ENCODE measurements at places on chromosomes 7 and 10.

- DNase-seq: no peak
Measured at GRCh38 chr10:100781145-100781665, 35.8 kb downstream of the PAX2 start.

DNA sequence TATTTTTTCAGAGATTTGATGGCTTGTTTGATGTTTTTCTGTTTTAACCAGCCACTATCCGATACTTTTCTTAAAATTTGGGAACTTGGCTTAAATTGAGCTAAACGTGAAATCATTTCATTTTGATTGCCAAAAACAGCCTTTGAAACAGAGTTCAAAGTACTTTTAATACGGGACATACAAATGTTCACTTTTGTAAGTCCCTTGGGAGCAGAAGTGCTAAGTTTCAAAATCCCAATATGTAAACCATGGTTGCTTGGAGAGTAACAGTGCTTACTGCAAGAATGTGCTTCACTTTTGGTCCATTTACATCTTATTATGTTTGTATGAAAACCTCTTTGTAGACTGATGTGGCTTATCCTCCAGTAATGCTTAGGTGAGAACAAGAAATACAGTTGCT, 10.9 kb downstream of the PNPLA8 start:
- no peak for DNase-seq

- no peak for DNase-seq
Measured at GRCh38 chr10:129755158-129755591, 208.9 kb downstream of the EBF3 start.

DNA sequence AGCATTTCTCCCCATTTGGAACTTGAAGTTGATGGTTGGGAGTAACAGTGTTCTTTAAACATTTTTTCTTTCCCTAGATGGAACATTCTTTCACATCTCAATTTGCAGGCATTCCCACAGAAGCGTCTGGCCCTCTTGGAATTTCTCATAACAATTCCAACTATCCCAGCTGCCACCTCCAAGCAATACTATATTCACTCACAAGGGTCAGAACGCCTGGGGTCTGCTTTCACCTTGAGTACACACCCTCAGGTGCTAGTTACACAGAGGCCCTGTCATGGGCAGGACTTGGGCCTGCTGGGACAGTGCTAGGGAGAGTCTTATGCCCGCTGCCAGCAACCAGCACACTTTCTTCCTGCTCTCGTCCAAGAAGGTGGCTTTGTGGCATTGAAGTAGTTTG, 136.5 kb downstream of the JCAD start:
- DNase-seq: no peak

- DNase-seq: no peak
Measured at GRCh38 chr7:104548861-104549260, 220.5 kb downstream of the LHFPL3 start.

- DNase-seq: no peak
Measured at GRCh38 chr7:20200361-20200760, 16.8 kb downstream of the MACC1 start.

DNA sequence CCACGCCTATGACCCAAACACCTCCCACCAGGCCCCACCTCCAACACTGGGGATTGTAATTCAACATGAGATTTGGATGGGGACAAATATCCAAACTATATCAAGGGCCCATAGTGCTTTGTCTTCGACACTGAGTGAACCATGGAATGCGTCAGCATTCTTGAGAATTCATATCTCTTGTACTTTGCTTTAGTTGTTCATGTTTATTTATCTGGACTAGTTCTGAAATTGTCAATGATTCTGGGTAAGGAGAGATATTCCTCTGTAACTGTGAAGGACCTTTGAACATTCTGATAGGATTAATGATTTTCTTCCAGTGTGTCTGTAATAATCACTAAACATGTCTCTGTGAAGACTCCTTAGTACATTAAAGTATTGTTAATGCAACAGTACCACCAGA, 374.8 kb downstream of the LRMDA start:
- no peak for DNase-seq

DNA sequence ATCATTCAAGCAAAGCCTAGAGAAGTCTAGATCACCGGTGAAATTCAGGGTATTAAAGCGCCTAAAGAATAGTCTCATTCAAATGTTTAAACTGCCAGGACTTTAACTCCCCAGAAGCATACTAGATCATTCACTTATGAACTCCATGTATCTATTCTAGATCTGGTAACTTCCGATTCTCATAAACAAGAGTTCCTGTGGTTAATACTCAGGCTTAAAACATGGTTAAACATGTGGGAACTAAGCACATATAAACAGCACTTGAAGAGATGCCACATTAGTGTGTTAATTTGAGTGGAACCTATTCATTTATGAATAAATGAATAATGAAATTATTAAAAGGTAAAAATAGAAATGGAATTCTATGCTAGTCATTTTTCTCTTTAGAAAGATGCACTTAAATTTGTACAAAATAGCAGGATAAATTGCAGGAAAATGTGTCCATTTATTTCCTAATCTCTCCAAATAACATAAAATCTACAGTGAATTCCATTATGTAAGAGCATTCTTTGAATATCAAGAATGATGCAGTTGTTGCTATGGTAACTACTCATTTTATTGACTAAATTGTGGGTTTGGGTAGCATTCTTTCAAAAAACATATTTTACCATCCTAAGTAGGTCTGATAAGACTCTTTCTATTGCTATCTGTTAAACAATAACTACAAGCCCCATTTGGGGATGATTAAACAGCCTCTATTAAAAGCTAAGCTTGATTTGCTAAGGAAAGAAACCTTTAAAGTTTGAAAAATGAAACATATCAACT, 147.6 kb upstream of the TMEM168 start:
- DNase-seq: no peak

DNA sequence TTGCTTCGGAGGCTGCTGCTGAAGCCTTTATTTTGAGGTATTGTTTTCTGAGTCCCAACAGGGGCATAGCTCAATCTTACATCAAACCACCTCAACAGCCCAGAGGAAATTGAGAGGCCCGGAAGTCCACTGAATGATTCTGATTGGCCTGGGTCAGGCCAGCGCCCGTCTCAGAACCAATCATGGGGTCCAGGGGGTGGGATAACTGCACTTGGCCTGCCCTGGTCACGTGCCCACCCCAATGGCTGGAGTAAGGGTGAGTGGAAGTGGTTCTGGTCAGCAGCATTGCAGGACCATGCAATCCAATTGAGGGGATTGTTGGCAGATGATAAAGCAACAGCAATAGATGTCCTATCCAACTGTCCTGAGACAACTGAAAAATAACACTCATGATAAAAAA, 190.6 kb downstream of the HERPUD2 start:
- DNase-seq: no peak

- DNase-seq: no peak
Measured at GRCh38 chr10:29950391-29950790, 109.0 kb downstream of the JCAD start.

DNA sequence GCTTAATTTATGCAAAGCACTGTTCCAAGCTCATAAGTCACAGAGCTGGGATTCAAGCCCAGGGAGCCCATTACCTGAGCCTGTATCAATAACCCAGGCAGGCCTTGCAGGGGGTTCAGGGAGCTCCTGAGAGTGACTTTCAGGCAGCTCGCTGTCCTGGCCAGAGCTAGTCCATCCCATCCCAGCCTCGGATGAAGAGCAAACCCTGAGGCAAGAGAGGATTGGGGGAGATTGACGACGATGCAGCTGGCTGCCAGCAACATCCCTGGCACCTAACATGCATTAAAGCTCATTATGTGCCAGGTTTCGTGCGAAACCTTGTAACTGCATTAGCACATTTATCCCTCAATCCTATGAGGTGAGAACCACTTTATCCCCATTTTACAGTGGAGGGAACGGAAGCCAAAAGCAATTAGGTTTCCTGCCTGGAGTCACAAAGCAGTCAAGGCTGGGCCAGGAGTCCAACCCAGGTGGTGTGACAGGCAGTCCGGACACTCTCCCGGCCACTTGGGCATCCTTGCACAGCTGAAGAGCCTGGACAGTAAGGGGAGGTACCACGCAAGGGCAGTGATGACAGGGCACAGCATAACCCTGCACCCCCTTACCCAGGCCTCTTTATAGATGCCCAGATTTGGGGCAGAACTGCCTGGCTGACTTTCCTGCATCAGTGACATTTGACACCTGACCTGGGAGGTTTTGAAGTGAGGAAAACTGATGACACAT, 129.8 kb upstream of the CHST15 start:
- no peak for DNase-seq

DNA sequence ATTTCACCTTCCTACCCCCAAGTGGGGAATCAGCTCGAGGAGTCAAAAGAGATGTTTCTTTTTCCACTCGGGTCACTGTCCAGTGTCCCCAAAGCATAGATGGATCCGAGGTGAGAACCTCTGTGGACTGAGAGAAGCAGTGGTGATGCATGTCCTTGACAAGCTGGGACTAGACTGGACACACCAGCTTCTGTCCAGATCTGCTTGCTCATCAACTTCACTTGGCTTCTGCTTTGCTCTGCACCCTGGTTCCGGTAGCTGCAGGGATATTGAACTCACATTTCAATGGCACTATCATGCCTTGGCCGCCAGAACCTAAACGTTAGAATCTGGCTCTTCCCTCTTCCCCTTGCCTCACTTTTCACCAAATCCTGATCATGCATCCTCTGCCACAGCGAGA, 50.3 kb upstream of the CXCL12 start:
- no peak for DNase-seq

- DNase-seq: no peak
Measured at GRCh38 chr10:85580585-85580984, 786.0 kb downstream of the GRID1 start.

- DNase-seq: no peak
Measured at GRCh38 chr7:29798422-29798821, 7.9 kb upstream of the WIPF3 start.

DNA sequence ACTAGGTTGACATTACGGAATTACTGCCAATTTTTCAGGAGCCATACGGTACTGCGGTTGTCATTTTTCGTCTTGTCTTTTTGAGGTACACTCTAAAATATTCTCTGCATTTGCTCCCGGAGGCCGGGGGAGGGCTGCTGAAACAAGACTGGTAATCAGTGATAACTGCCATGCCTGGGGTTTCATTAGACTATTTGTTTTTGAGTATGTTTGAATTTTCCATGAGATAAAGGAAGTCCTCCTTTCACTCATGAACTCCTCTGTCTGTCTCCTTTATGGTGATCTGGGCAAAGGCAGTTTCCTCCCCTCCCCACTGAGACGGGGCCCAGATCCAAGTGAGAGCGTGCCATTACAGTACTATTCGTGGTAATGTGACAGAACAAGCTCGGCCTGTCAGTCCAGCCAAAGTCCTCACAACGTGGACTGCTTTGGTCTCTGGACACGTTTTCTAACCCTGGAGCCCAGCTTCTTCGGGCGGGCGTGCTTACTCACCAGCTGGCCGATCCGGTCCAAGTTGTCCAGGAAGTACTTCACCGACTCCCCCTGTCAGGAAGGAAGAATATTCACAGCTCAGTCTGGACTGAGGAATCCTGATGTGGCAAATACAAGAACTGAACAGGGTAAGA, 45.1 kb downstream of the AMZ1 start:
- no peak for DNase-seq

- DNase-seq: no peak
Measured at GRCh38 chr10:58651040-58651439, 138.4 kb downstream of the BICC1 start.

- DNase-seq: no peak
Measured at GRCh38 chr10:17410907-17411306, 43.5 kb downstream of the ST8SIA6 start.

- no peak for DNase-seq
Measured at GRCh38 chr10:115772606-115773005, 500.4 kb downstream of the GFRA1 start.

DNA sequence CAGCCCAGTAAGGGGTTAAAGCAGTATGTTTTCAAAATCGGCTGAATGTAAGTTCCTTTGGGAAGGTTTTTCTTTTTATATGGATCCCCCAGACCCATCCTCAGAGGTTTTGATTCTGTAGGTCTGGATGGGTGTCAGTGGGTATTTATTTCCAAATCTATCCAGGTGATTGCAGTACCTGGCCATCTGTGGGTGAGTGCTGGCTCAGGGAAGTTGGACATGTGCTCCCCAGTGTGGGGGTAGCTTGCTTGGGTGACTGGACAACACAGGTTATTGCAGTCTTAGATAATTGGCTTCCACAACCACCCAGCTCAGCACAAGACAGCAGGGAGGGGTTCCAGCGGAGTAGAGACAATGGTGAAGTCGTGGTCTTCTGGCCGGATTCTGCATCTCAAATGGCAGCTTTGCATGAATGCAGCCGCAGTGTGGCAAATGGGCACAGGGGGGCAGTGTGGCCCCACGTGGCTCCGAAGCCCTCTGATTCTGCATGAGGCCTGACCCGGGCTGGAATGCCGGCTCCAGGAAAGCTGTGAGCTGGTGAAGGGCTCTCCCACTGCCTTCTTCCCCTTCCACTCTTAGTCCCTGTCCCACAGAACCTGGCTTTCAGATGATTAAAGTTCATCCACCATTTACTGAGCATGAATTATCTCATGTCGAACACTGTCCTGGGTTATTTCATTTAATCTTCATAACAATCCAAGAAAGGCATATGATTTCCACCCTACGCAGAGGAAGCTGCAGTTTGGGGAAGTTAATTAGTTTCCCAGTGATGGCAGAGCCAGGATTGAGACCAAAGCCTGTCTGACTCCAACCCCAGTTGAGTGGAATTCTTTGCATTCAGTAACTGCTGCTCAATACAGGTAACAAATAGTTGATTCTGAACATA, 64.5 kb upstream of the SYPL1 start:
- DNase-seq: peak; percentile 61

DNA sequence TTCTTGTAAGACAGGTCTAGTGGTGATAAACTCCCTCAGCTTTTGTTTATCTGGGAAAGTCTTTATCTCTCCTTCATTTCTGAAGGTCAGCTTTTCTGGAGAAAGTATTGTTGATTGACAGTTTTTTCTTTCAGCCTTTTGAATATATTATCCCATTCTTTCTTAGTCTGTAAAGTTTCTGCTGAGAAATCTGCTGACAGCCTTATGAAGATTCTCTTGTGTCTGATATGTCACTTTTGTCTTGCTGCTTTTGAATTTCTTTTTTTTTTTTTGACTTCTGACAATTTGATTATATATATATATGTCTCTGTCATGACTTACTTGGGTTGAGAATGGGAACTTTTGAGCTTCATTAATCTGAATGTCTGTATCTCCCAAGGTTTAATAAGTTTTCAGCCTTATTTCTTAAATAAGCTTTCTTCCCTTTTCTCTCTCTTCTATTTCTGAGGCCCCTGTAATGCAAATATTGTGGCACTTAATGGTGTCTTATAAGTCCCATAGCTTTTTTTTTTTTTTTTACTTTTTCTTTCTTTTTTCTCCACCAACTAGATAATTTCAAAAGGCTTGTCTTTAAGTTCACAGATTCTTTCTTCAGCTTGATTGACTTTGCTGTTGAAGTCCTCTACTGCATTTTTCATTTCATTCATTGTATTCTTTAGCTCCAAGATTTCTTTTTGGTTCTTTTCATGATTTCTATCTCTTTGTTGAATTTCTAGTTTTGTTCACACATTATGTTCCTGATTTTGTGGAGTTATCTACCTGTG, 81.4 kb upstream of the IL6 start:
- no peak for DNase-seq

- no peak for DNase-seq
Measured at GRCh38 chr10:124180947-124181549, 87.7 kb upstream of the CHST15 start.

- no peak for DNase-seq
Measured at GRCh38 chr7:106346167-106346677, 61.4 kb upstream of the NAMPT start.

GRCh38 chr7:157016024-157016351, 5.5 kb upstream of the MNX1 start:
- DNase-seq: no peak

Measured in activated CD4-positive, alpha-beta T cell treated with anti-CD3 and anti-CD28 coated beads, Interleukin-2, amount 50 U/mL, for 24 hours (primary cell).